PC-9 (cell line): ENCODE measurements at places on chromosomes 5 and 9. TPM values are rescaled to one million over a fixed set of nuclear protein-coding genes. Genes with fewer than 3 reads are reported as not detected.

ECSCR gene
- total RNA-seq: not detected in 2 replicates

MAMDC4 gene
- total RNA-seq: 9.2 and 11.6 TPM in 2 replicates

SPINK6 gene
- not detected in 2 replicates for total RNA-seq

- H3K36me3 ChIP-seq: 0 out of 2 replicates have a peak, but pooled peaks cover 8% of the 10 kb centered on the region
- H3K27ac ChIP-seq: no peak overlapping the region
- no peaks in the 10 kb centered on the region for H3K27me3 ChIP-seq
- no peak overlapping the region for H3K4me3 ChIP-seq
- no peak for DNase-seq
Observed at GRCh38 chr9:114351932-114352331, 22.3 kb downstream of the ORM2 start.

GRCh38 chr5:94544031-94544650 lies 74.3 kb downstream of the KIAA0825 start:
- H3K27me3 ChIP-seq: no peaks in the 10 kb centered on the region
- no peak overlapping the region for H3K4me3 ChIP-seq
- no peak overlapping the region for H3K27ac ChIP-seq
- H3K36me3 ChIP-seq: no peaks in the 10 kb centered on the region
- no peaks in the 10 kb centered on the region for H3K4me1 ChIP-seq

DNA sequence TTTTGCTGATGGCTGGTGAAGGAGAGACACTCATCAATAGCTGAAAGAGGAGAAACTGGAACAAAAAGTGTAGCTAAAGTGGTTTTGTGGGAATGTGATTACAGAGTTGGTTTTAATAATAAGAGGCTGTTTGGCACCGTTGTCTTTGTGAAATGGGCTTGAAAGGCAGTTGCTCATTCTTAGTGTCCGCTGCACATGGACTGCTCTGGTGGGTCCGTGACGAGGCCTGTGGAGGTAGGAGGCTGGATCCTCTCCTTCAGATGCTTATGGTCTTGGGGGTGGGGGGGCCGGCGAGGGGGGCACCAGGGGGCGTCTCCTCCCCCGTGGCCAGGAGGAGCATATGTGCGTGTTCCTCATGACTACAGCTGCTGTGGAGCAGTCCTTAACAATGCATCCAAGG lies 29.8 kb downstream of the FUBP3 start:
- H3K36me3 ChIP-seq: peaks cover 16% of the 10 kb centered on the region; the same call in 1 of the 2 replicates
- DNase-seq: no peak
- H3K4me1 ChIP-seq: no peaks in the 10 kb centered on the region

- H3K4me1 ChIP-seq: no peaks in the 10 kb centered on the region
- H3K27me3 ChIP-seq: peaks cover 6% of the 10 kb centered on the region; the same call in 1 of the 2 replicates
- H3K27ac ChIP-seq: no peak overlapping the region
- no peaks in the 10 kb centered on the region for H3K36me3 ChIP-seq
Observed at GRCh38 chr5:76592692-76593091, 30.5 kb downstream of the F2RL2 start.

DNA sequence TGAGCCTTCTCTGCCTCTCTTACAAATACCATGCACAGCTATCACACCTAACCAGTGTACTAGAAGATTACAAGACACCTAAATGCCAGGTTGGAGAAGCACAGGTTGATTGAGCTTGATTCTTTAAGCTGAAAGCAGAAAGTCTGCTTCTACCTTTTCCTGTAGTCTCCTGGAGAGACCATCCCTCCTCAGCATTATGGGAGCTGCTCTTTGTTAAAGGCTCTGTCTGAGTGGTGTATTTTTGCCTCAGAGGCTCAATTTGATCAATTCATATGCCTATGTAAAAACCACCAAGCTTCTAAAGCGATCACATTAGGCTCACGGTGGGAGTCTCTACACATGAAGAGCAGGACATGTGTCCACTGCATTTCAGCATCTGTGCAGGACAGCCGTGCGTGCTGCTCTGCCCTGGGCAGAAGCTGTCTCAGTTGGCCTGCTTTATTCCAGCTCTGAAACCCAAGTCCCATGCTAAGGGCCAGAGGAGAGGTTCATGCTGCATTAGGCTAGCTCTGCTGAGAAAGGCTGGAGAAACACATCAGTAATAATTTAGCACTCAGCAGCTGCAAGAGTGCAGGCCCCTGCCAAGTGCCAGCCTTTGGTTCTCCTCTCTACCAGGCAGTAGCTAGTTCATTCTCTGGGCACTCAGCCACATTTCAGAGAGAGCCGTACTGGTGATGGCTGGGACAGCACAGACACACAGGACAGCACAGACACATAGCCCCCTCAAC lies 41.7 kb downstream of the TMEM167A start:
- H3K27me3 ChIP-seq: no peaks in the 10 kb centered on the region
- no peak overlapping the region for H3K27ac ChIP-seq
- no peaks in the 10 kb centered on the region for H3K4me1 ChIP-seq
- no peaks in the 10 kb centered on the region for H3K36me3 ChIP-seq
- DNase-seq: no peak
